ENCODE measurements at places on chromosomes 6 and 20.

DNA sequence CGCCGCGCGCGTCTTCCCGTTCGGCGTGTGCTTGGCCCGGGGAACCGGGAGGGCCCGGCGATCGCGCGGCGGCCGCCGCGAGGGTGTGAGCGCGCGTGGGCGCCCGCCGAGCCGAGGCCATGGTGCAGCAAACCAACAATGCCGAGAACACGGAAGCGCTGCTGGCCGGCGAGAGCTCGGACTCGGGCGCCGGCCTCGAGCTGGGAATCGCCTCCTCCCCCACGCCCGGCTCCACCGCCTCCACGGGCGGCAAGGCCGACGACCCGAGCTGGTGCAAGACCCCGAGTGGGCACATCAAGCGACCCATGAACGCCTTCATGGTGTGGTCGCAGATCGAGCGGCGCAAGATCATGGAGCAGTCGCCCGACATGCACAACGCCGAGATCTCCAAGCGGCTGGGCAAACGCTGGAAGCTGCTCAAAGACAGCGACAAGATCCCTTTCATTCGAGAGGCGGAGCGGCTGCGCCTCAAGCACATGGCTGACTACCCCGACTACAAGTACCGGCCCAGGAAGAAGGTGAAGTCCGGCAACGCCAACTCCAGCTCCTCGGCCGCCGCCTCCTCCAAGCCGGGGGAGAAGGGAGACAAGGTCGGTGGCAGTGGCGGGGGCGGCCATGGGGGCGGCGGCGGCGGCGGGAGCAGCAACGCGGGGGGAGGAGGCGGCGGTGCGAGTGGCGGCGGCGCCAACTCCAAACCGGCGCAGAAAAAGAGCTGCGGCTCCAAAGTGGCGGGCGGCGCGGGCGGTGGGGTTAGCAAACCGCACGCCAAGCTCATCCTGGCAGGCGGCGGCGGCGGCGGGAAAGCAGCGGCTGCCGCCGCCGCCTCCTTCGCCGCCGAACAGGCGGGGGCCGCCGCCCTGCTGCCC lies 1.1 kb downstream of the SOX4 start:
- DNase-seq, result no peak

DNA sequence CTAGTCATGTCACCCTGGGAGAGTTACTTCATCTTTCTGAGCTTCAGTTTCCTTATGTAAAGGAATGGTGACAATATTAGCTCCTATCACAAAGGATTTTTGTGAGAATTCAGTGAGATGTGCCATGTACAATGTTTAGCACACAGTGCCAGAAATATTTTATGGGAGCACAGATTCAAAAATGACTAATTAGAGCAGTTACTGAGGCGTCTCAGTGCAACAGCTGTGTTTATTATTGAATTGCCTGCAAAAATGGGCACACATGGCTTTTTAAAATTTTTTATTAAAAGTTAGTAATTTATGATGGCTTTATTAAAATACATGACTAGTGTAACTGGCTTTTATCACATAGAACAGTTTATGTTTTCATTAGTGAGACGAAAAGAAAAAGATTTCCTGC lies 134.3 kb upstream of the AHI1 start:
- no peak for DNase-seq

- DNase-seq, result no peak
These were observed 21.0 kb downstream of the PTK7 start for GRCh38 chr6:43097098-43097489.

DNA sequence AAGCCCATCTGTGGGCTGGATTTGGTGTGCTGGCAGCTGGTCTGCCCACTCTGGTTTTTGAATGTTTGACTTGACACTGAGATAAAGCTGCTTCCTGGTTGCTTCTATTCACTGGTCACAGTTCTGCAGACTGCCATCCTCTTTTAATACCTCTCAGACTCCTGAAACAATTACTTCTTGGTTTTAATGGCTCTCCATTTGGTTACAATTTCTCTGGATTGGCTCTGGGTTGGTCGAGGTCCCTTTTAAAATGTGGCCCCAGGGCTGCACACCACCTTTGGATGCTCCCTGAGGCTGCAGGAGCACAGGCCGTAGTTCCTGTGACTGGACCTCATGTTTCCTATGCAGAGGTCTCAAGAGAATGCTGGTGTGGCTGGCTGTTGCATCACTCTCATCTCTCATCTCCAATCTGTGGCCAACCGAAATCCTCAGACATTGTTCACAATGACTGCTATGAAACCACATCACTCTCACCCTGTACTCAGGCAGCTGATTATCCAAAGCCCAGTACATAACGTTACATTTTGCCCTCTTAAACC lies 98.5 kb downstream of the INSM1 start:
- no peak for DNase-seq

DNA sequence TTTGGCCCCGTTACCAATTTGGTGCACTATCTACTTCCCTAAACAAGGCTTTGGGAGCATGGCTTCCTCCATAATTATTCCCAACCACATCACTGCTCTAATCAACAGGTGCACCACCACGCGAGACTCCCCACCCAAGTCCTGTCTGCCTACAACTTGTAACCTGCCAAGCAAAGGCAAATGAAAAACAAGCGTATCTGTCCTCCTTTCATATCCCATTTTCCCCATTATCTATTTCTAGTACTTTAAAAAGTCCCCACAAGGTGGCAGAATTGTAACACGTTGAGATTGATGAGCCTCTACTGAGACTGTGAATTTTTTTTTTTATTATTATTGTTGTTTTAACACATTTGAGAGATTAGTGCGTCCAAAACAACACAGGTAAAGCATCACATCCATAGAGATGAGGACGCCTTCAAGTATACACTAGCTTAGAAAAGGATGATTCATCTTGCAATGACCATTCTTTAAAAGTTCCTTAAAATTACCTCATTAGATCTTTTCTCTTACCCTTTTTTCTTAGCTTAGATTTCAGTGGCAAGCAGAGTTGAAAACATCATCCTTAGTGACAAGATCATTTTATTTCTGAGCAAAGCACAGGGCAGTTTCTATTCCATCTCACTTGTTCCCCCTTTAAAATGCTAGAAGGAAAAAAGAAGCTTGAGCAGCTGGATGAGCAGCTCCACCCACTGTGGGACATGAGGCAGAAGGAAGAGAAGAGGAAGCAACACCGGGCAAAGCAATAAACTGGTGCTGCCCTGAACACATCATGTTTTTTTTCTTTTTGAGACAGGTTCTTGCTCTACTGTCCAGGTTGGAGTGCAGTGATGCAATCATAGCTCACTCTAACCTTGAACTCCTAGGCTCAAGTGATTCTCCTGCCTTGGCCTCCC lies 210.8 kb downstream of the ARHGAP18 start:
- no peak for DNase-seq

- DNase-seq, result no peak
These were observed 58.8 kb downstream of the REV3L start for GRCh38 chr6:111423960-111424846.

- no peak for DNase-seq
These were observed 34.6 kb upstream of the EPHA7 start for GRCh38 chr6:93453956-93454355.

DNA sequence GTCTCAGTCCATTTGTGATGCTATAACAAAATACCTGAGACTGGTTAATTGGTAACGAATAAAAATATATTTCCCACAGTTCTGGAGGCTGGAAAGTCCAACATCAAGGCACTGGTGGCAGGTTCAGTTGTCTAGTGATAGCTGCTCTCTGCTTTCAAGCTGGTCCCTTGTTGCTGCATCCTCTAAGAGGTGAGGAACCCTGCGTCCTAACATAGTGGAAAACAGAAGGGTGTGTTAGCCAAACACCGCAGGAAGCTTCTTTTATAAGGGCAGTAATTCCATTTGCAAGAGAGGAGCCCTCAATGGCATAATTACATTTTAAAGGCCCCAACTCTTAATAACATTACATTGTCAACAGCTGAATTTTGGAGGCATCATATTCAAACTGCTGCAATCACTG lies 372.7 kb downstream of the ADGRB3 start:
- DNase-seq, result no peak
